T-helper 2 cell (primary cell): ENCODE measurements at places on chromosomes 11 and 22.

DNA sequence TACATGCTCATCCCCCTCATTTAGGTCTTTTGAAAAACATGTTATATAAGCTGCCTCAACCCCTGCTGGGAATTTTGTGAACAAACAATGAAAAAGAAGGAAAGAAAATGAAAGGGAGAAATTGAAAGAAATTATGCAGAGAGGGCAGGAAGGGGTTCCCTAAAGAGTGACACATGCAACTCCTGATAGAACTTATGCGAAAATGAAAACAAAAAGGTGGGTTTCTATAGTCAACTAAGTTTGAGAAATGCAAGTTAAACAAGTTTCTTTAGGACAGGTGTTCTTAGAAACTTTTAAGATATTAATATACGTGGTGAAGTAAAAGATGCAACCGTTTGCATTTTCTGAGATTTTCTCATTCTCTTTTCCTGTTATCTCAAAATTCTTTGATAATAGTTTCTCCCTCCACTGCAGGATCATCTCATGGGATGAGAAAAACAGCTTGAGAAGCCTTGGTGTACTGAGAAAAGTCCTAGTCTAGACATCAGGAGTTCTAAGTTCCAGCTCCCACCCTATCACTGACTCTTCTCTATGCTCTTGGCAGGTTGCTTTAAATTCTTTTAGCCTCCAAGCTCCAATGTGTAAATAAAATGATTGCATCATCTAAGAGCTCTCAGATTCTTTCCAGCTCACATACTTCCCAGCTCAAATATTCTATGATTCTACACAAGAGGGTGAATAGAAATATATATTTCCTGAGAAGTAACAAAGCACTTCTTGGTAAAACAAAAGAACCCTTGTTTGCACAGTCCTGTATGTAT lies 109.2 kb downstream of the FAM76B start:
- no peak for DNase-seq

- no peak for DNase-seq
Observed at GRCh38 chr11:64219354-64219684, 6.7 kb downstream of the TRPT1 start.

GRCh38 chr11:65182258-65183170 lies 786 bp downstream of the CAPN1 start:
- DNase-seq = peak; percentile 39

- no peak for DNase-seq
Observed at GRCh38 chr11:116750070-116750718, 22.6 kb downstream of the BUD13 start.

DNA sequence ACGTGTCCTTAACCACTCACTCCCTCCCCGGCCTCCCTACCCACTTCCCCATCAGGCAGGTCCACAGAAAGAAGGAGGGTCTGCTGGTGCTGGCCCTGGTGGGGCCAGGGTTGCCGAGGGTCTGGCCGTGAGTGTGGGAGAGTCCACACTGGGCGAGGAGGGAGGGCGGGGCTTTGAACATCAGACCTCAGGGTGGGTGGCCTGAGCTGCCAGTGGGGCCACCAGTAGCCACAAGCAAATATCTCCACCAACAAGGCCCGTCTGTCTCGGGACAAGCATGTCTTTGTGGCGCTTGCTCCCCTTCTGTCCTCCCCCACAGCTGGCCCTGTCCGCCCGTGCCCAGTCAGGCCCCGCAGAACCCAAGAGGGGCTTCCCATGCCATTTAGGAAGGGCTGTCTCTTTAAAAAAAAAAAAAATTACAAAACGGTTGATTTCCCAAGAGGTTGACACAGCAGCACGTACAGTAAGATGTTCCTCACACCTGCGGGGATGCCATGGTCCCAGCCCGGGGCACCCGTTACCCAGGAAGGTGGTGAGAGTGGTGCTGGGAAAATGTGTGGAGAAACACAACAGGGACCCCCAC lies 17.7 kb upstream of the TALDO1 start:
- no peak for DNase-seq

DNA sequence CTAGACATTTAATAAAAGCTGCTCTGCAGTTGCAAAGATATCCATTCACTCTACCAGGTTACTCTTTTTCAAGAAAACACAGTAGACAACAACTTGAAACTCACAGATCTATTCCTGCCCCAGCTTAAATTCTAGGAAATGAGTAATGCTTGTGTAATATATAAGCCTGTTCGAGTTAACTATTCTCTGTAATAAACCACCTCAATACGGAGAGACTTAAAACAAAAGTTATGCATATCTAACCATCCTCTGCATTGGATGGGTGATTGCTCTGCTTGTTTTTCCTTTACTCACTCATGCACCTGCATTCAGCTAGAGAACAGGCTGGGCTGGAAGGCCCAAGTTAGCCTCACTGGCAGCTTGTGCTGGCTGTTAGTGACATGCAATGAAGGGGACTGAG lies 13.3 kb downstream of the LRRC4C start:
- DNase-seq = no peak

GRCh38 chr11:35748644-35749043 lies 86.1 kb downstream of the TRIM44 start:
- no peak for DNase-seq

- no peak for DNase-seq
Observed at GRCh38 chr22:31040542-31041398, 40.3 kb upstream of the SMTN start.

DNA sequence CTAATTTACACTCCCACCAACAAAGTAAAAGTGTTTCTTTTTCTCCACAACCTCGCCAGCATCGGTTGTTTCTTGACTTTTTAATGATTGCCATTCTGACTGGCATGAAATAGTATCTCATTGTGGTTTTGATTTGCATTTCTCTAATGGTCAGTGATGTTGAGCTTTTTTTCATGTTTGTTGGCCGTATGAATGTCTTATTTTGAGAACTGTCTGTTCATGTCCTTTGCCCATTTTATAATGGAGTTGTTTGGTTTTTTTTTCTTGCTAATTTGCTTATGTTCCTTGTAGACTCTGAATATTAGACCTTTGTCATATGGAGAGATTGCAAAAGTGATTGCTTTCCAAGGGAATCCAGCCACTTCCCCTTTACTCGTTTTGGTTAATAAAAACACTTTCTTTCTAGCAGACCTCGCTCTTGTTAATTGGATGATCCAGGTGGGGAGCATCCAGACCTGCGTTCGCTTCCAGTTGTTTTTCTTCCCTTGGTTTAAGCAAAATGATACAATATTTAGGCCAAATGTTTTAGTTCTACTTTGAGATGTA lies 17.1 kb upstream of the APOL4 start:
- DNase-seq = no peak

GRCh38 chr22:49268924-49269323 lies 558.7 kb downstream of the BRD1 start:
- no peak for DNase-seq

DNA sequence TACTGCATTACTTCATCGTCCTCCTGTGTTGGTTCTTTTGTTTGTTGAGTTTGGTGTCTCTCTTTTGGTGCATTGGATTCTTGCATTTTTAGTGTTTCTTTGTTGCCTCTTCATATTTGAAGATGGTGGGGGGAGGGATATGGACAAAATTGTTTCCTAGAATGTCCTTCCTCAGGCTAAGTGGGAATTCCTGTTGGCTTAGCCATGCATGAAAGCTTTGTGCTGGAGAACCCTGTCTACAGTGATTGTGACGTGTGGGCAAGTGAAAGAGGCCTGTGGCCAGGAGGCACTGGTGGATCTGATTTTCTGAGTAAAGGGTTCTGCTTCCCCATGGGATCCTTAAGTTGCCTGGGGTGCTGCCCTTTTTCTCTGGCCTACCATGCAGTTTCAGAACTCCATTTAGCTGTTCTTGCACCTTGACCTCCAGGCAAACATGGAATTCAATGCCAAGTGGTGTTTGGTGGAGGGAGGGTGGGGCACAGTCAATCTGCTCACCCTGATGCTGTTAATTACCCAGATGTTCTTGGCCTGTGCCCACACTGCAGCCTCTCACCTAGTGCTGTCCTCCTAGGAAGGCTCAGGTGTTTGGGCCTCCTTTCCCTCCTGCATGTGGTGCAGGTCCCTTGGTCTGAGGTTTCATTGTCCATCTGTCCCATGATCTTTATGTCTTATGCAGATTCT lies 46.3 kb upstream of the SLC22A12 start:
- no peak for DNase-seq

GRCh38 chr22:32926600-32926999 lies 125.1 kb downstream of the TIMP3 start:
- DNase-seq = peak; percentile 3

- DNase-seq = no peak
Observed at GRCh38 chr11:93494357-93494756, 48.8 kb downstream of the SMCO4 start.

DNA sequence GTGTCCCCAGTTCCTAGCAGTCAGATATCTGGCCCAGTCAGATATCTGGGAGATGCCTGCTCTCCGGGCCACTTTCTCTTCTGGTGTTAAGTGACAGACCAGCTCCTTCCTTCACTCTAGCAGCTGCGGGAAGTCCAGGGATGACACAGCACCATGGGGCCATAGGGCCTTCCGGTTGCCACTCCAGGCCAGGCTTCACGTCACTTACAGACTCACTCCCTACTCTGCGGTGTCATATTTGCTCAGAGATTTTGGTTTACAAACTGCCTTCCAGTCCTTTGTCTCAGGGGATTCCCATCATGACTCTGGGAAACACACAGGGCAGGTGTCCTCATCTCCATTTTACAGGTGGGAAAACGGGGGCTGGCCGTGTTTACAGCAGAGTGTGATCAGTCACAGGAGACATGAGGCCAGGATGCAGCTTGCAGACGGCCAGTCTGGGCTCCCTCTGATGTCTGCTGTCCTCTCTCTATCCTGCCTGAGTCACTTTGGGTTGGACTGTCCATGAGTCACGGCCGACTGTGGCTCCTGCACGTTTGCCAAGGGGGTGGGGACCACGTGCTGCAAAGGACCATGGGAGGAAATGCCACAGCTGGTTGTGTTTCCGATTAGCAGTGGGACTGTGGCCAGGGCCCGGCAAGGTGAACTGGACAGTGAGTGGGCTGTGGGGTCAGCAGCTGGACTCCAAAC lies 8.2 kb upstream of the TBC1D22A start:
- no peak for DNase-seq

DNA sequence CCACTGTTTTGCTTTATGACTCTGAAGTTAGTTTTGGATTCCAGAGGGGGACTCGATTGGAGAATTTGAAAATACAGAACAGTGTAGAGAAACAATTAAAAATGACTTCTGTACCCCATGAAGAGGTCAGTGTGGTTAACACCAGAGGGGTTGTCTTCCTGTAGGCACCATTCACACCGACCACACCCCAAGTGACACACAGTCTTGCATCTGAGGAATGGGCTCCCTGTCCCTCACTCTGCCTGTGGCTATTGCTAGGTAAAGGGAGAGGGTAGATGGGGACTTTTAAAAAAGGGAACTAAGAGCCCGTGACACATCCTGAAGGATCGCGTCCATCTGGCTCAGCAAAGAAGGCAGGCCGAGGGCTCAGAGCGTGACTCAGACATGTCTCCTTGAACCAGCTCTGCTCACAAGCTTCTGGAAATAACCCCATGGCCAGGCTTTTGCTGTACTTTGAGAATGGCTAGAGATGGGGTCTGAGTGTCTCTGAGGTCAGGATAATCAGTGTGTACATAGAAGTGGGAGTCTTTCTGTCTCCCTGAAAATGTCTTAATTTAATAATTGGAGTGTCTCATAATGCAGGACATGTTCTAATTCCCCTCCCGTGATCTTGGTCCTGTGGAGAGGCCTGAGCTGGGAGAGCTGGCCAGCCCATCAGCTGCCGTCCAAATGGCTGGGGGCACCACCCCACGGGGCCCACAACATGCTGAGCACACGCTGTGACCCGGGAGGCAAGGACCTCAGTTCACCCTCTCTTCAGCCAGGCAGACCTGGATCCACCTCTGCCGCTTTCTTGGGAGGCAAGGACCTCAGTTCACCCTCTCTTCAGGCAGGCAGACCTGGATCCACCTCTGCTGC lies 39.3 kb downstream of the SGSM1 start:
- DNase-seq = no peak

- DNase-seq = no peak
Observed at GRCh38 chr22:41530890-41531714, 13.2 kb downstream of the POLR3H start.

DNA sequence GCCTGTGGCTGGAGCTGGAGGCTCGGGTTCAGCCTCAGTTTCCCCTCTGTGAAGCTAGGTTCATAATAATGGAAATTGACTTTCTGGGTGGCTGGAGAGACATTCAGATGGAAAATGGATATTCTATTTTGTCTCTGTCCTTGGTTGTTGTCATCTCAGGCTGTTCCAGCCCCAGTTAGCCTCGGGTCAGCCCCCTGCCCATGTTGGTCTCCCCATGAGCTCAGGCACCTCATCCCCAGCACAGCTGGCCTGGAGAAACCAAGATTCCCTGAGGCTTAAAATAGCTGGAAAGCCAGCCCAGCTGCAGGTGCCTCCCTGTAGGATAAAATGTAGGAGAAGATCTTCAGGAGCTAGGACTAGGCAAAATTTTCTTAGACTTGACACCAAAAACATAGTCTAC lies 129.5 kb downstream of the MED15 start:
- DNase-seq = no peak

DNA sequence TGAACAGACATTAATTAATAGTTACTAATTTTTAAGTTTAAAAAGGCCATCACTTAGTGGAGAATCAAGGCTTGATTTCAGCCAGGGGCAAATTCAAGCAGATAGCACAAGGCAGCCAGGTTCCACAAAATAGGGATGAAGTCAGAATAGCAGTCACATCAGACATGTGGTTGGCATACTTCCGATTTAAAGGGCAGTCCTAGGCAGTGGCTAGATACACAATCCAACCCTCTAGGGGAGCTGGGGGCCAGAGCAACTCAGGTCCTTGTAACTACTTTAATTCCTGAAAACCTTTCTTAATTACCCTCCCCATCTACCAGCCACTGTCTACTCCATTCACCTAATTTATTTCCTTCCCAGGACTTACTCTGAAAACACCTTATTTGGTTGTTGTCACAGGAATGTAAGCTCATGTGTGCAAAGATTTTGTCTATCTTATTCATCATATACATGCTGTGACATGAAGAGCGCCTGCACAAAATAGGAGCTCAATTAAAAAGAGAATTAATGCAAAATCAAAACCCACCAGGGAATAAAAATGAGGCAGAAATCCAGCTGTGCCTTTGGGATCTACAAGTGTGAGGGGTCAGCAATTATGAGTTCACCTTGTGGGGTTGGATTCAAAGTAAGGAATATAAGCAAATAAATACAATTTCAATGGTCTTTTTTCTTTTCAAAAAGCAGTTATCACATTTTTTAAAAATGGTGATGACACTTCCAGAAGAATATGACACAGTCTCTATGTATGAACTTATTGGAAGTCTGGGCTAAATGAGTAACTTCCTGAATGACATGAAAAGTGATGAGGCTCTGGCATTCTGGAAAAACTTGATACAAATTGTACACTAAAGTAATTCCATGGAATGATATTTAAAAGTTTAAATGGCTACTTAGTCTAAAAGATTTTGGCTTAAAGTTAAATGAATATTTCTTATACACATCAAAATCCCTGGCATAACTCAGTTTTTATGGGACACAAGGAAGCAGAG lies 53.8 kb downstream of the COPB1 start:
- no peak for DNase-seq

DNA sequence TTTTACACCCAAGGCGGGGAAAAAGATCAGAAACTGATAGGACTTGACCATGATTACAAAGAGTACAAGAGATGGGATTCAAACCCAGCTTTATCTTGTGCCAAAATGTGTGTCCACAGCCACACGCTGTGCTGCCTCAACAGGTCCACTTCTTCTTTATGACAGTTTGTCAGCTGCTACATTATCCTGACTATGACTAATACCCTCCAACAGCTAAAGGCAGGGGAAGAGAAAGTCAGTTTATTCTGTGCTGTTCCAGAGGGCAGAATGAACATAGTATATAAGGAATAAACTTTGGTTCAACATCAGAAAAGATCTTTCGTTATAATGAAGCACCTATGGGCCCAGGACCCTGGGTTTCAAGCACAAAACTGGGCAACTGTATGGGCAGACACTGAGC lies 668.2 kb upstream of the TENM4 start:
- no peak for DNase-seq

- no peak for DNase-seq
Observed at GRCh38 chr11:57499413-57499982, 16.0 kb downstream of the SLC43A1 start.
